ENCODE measurements at places on chromosomes 7 and 10.

- no peak for DNase-seq
These were observed 4.0 kb downstream of the CYP3A7 start for GRCh38 chr7:99730992-99731391.

GRCh38 chr7:120169996-120170783 is 102.8 kb upstream of the KCND2 start:
- DNase-seq, result no peak

DNA sequence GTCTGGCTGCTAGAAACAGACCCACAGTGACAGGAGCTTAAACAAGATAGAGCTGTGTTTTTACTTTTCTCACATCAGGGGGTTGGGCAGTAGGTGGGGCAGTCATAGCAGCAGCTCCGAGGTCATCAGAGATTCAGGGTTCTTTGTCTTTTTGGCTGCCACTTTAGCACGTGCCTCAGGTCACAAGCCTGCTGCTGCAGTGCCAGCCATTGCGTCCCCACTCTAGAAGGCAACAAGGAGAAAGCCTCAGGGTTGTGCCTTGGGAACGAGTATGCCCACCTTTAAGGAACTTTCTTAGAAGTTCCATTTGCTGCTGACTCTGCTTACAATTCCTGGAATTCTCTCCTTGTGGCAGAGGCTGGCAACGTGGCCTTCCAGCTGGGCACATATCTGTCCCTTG is 660.7 kb upstream of the FOXK1 start:
- no peak for DNase-seq

- DNase-seq, result no peak
These were observed 3.7 kb downstream of the IRF5 start for GRCh38 chr7:128941323-128941890.

GRCh38 chr10:34815185-34816084 is at the start of gene PARD3:
Gene PARD3, minus strand, starts transcription at chr10:34815296. Its CDS starts 301 bp downstream, at chr10:34814995.
- DNase-seq, result no peak

DNA sequence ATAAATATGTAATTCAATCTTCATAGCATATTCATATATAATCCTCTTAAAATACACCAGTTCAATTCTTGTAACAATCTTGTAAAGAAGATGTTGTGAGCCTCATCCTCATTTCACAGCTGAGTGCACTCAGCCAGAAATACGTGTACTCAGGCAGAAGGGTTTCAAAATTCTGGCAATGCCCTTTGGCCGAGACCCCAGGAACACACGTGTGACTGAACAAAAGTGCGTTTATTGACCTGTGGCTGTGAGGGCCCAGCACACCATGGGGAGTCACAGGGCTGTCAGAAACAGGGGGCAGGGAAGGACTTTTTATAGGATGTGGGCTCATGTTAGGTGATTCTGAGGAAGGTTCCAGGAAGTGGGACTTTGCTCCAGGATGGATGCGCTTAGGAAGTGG is 21.5 kb downstream of the GIMAP8 start:
- no peak for DNase-seq

DNA sequence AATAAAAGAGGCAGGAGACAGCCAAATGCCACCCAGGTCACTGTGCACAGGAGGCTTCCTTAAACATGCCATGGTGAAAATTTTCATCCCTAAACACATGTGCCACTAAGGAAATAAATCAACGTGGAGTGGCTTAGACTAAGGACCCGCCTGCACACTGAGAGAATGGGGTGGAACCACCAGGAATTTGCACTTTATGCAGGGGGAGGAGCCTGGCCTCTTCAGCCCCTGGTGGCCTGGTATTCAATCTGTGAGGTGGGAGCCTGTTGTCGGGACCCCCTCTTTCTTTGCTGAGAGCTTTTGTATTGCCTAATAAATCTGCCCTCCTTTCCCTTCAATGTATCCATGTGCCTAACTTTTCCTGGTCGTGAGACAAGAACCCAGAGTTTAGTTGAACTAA is 204.6 kb upstream of the NRP1 start:
- DNase-seq, result no peak

- no peak for DNase-seq
These were observed 98.6 kb upstream of the BTBD16 start for GRCh38 chr10:122172361-122173008.

DNA sequence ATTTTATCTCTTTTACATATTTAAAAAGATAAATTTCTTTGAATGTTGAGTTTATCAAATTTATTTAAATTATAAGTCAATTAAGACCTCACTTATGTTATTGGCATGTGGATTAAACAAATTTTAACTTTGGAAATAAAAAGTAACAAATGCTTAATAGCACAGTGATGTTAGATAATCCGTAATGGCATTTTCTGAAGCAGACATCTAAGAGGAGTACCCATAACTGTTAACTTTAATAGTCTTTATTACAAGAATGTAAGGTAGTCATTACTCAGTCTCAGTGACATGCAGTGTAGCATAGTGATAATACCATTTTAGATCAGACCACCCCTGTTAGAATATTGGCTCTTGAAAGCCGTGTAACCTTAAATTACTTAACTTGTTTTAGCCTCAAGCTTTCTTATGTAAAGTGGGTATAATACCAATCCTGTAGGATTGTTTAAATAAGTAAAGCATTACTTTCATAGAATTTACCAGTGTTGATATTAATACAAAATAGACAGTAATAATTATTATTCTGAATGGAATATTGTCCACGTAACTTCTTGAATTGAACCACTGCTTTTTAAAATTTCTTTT is 4.3 kb downstream of the PHYHIPL start:
- DNase-seq, result no peak

- no peak for DNase-seq
These were observed 19.9 kb downstream of the CCDC3 start for GRCh38 chr10:12981570-12981969.

DNA sequence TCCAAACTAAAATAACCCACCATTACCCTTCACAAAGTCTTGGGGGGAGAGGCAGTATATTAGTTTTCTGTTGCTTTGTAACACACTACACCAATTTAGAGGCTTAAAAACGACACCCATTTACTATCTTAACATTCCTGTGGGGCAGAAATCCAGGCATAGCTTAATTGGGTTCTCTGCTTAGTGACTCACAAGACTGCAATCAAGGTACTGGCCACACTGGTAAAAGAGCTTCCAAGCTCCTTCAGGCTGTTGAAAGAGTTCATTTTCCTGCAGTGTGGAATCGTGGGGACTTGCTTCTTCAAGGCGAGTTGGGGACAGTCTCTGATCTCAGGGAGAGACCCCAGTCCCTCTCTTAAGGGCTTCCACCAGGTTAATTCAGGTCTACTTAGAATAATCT is 139.1 kb downstream of the XPNPEP1 start:
- DNase-seq, result no peak

- DNase-seq, result no peak
These were observed 16.0 kb downstream of the GRIFIN start for GRCh38 chr7:2460188-2460587.
